ENCODE measurements at places on chromosomes 7 and 10.

DNA sequence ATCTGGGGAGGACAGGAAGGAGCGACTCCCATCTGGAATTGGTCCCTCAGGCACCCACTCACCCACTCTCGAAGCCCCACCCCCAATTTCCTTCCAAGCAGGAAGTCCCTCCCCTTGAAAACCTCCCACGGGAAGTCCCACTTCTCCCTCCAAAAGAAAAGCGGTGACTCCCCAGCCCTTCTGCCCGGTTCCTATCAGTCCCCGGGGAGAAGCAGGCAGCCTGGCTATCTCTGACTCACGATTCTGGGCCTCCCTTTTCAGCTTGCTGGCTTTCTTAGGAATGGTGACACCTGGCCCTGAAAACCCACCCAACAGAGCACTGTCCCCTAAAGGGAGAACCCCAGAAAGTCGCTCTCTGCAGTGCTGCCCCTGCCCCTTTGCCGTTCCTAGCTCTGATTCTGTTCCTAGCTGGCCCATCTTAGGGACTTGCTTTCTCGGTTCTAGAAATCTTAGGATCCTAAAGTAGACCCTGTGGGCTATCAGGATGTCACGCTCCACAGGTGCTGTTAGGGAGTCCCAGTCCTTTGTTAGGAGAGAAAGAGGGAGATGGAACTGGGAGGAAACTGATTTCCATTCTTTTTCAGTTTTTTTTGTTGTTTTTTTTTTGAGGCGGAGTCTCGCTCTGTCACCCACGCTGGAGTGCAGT lies 6.0 kb downstream of the TSC22D4 start:
- peak; percentile 47 for DNase-seq

DNA sequence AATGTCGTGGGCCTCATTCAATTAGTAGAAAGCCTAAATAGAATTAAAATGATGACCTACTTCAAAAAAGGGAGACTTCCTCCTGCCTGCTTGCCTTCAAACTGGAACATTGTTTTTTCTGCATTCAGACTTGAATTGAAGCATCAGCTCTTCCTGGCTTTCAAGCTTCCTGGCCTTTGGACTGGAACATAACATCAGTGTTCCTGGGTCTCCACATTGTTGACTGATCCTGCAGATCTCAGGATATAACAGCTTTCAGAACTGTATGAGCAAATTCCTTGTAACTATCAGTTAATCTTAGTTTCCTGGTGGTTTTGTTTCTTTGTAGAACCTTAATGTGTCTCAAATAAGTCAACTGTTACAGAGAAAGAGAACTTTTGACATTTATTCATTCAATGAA lies 18.6 kb downstream of the MAGI2 start:
- no peak for DNase-seq

GRCh38 chr7:136877990-136878389 lies 9.5 kb downstream of the CHRM2 start:
- DNase-seq = no peak

DNA sequence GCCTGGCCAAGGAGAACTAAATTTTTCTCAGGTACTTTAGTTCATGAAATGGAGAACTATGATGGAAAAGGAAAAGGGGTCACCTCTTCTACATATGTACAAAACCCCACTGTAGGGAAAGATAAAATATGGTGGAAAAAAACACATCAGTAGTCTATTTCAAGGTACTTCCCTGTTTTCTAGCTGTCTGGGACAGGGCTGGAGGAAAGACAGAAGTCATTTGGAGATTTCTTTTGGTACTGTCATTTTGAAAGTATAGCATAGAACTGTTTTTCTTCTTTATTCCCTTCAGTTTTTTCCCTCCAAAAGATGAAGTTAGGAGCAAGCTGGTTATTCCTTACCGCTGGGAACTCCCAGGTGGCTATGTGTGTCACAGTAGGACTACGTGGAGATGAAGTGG lies 196.1 kb downstream of the DOCK4 start:
- no peak for DNase-seq

GRCh38 chr7:152336754-152337368 lies 98.9 kb downstream of the KMT2C start:
- peak; percentile 30 for DNase-seq

DNA sequence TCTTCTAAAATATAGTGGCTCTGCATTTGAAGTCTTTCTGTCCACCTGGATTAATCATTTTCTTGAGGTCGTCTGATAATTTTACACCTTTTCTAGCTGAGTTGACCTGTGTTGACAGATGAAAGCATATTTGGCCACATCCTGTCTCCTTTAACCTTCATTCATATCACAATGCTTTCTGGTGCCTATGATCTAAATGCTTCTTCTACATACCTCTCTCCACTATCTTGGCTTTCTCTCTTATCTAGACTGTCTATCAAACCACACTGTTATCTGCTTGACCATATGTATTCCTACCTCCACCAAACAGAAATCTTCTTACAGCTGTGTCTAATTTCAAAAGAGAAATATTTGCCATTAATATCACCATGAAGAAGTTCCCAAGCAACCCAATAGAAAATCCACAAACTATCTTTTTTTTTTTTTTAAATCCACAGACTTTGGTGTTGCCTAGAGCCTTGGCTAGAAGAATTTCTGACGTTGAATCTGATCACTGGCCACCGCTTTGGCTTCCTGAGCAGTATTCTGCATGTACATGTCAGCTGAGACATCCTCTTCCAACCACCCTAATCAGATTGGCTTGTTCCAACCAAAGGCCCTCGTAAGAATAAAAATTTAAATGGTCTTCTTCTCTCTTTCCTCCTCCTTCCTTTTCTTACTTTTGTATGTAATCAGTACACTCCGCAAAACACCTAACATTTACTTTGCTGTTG lies 66.3 kb upstream of the SP4 start:
- DNase-seq = no peak

GRCh38 chr10:79335470-79336235 lies 11.6 kb upstream of the PPIF start:
- no peak for DNase-seq

- DNase-seq = no peak
Observed at GRCh38 chr10:132178672-132179545, 7.8 kb upstream of the DPYSL4 start.

DNA sequence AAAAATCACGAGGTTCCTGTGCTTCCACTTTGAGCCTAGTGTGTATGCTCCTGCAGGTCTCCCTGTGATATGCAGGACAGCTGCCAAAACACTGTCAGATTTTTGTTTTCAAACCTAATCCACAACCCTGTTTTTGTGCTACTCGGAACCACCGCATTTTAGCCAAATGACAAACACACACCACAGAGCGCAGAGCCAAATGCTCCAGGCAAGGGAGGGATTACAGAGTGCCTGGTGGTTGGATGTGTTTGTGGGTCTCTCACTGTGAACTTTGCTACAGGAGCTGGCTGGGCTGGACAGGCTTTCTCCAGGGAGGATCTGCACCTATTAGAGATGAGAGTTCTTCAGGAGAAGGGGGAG lies 5.7 kb upstream of the RBM28 start:
- DNase-seq = no peak

GRCh38 chr7:116591202-116592040 lies 66.6 kb downstream of the CAV1 start:
- no peak for DNase-seq

DNA sequence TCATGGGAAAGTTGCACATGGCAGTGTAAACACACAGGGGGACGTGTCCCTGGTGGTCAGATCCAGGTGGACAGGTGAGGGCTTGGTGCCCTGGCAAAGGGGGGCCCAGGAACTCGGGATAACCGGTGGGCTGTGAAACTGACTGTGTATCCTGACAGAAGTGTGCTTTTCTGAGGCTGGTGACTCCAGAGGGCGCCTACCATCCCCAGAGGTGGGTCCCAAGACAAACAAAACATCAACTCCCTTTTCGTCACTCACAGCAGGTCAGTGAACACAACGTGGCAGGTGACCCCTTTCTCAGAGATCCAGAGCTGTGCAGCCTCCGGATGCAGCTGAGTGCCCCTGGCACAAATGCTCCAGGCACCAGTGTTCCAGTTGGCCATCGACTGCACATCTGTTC lies 56.0 kb upstream of the DDC start:
- DNase-seq = no peak

GRCh38 chr10:89314676-89315075 lies 12.8 kb downstream of the IFIT2 start:
- DNase-seq = no peak

DNA sequence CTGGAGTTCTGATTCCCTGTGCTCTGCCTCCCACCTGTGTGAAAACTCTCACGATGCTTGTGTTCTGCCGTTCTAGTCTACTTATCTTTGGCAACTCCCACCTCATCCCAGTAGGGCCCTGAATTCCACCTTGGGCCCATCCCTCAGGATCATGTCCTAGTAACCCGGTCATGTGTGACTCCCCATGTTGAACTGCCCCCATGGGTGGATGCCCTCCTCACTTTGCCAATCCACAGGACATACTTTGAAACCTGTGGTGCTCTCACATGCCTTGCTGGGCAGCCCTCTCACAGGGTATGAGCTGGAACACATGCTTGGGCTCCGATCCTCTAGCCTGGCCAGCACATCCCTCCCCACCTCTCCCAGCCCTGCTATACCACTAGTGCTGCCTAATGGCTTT lies 3.8 kb upstream of the RBM33 start:
- DNase-seq = no peak

DNA sequence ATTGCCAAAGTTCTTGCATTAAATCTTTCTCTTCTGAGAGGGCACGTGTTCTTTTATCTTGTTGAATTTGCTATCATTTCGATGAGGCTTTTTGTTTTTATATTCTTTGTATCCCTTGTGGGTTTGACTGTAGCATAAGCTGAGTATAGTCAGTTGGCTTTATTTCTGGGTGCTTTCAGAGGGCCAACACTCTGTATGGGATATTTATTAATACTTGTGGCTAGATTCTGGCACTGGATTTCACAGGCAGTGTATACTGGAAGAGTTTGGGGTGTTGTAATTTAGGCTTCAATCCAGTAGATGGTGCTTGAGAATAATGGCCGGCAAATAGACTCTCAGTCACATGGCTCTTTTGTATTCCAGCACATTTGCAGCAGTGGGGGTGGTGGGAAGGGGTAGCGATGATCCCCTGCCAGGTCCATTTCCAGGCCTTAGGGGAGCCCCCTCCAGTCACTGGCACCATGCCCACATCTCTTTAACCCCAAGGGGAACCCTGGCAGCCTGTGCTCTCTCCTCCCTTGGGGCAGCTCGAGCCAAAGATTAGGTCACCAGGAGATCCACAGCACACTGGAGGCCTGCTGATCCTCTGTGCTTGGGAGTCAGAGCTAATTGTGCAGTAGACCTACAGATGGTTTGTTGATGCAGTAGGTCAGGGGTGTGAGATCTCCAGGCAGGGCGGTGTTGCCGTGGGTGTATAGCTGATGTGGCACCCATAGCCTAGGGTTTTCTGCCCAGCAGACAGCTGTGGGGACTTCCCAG lies 81.8 kb downstream of the PTPN20 start:
- DNase-seq = no peak

GRCh38 chr10:61855771-61856170 lies 45.7 kb upstream of the ARID5B start:
- no peak for DNase-seq

DNA sequence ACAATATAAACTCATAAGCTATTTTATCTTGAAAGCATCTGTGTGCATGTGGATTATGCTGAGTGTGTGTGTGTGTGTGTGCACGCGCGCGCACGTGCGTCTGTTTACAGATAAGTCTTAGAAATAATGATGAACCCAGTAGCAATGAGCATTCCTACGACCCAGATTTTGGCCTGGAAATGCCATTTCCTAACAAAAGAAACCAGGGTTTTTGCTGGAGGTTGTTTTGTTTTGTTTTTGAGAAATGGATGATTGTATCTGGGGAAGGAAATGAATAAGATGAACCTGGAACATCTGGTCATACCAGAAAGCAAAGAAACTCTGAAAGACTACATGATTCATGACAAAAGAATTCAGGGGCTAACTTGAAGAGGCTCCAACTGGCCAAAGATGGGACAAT lies 22.1 kb upstream of the LMOD2 start:
- DNase-seq = no peak

- DNase-seq = no peak
Observed at GRCh38 chr10:96252730-96253129, 18.6 kb downstream of the BLNK start.

DNA sequence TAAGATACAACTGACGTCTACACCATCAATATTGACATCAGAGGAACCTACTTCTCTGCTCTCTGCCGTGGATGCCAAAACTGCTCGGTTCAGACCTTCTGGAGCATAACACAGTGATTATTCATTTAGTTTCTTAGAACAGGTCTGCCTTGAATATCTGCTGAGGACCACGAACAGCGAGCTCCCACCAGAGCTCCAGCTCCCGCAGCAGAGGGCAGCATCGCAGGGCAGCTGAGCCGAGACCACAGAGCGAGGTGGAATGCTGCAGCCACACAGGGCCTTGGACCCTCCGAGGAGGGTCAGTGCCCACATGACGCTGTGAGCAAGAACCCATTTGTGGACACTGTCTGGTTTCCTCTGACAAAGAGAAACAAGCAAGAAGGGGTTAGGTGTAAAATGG lies 6.8 kb downstream of the VIPR2 start:
- no peak for DNase-seq

DNA sequence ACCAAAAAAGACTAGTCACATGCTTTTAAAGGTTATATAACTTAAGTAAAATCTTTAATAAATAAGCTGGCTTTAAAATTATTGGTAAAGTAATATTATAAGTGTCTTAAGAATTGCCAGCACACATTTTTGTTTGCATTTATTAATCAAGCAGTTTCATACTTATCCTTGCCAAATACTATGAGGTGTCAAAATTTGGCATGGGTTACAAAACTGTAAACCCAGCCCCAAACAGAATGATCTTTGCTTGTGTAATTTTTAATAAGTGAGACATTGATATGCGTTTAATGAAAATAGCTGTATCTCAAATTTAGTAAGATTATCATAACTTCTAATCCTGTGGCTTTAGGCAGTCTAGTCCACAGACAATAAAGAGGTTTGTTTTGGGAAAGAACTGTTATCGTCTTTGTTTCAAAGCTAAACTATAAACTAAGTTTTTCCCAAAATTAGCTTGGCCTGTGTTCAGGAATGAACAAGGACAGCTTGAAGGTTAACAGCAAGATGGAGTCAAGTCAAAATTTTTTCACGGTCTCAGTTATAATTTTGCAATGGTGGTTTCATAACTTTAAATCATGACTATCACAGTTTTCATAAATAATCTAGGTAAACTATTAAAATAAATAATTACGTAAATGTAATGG lies 72.8 kb downstream of the ST8SIA6 start:
- DNase-seq = no peak
